ENCODE measurements at places on chromosomes 2 and 18.

GRCh38 chr2:134718023-134718816 lies 580 bp downstream of the TMEM163 start:
- no peak for DNase-seq

DNA sequence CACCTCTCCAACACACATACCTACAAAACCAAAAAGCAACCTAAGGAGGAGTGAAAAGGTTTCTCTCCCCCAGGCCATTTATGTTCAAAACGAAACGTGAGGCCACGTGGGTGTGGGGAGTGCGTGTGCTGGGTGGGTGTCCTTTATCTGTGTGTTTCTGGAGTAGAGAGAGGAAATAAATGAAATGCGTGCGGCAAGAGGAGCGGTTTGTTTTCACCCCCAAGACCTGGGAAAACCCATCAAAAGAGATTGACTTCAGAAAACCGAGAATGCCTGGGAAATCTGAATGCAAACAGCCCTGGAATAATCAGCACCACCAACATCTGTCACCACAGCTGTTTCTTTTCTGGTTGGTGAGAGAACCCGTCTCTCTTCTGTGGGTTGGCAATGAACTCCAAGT lies 137.4 kb downstream of the INSIG2 start:
- no peak for DNase-seq

GRCh38 chr2:147499785-147500184 lies 345.0 kb upstream of the ACVR2A start:
- no peak for DNase-seq

- peak; percentile 57 for DNase-seq
These were observed 544 bp downstream of the EVA1A start for GRCh38 chr2:75560022-75560767.

- DNase-seq, result peak; percentile 59
These were observed 1148.1 kb upstream of the FANCL start for GRCh38 chr2:59389240-59389639.

- peak; percentile 22 for DNase-seq
These were observed 47.0 kb downstream of the REV1 start for GRCh38 chr2:99442837-99443236.

GRCh38 chr2:223020971-223021675 lies 30.9 kb upstream of the KCNE4 start:
- no peak for DNase-seq

- DNase-seq, result no peak
These were observed 52.2 kb upstream of the TMEM18 start for GRCh38 chr2:729376-729861.

DNA sequence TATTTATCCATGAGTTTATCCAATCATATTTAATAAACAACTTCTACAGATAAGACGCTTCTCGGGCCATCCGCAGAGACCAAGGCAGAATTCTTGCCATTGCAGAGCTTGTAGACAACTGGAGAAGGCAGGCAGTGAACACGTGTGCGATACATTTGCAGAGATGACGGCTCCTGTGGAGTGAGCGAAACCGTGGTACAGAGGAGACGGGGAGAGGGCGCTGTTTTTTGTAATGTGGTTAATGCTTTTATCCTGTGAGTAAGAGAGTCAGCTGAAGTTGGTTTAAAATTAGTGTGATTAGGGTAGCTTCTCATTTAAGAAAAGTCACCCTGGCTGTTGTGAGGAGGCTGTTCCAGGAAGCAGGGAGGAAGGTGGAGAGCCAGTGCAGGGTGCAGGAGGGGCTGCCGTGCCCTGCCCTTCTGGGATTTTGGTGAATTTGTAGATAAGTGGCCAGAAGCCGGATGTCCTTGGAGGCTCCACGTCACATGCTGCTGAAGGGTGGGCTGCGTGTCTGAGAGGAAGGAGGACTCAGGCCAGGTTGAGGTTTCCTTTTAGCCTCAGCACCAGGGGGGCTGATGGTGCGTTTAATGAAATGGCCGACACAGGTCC lies 151.4 kb downstream of the SNTG2 start:
- no peak for DNase-seq

- no peak for DNase-seq
These were observed 948.8 kb downstream of the SOCS6 start for GRCh38 chr18:71237641-71238040.

DNA sequence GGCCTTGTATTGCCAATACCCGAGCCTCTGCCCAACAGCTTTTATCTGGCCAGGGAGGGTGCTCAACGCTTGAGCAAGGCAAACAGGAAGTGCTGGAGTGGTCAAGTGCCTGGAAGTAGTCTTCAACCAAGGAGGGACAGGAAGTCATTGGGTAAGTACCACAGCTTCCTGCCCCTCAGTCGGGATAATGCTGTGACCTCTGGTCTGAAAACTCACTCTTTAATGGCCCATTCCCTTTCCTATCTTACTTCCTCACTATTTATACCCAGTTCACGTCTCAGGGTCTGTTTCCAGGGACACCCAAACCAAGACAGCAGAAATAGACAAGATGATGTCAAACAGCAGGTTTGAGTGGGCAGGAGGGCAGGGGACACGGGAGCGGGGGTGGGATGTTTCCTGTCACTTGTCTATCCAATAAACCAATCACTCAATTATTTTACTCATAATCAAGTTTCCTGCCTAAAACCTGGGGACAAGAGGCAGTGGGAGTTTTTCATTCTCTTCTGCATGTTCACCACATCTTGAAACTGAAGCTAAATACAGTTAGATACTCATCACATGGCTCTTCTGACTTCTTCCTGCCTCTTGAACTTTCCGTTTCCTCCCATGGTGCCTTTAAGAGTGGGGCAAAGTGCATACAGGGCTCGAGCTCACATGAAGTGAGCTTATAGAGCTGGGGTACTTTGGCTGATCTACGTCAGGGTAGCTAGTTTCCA lies 68.9 kb upstream of the CAB39 start:
- no peak for DNase-seq

DNA sequence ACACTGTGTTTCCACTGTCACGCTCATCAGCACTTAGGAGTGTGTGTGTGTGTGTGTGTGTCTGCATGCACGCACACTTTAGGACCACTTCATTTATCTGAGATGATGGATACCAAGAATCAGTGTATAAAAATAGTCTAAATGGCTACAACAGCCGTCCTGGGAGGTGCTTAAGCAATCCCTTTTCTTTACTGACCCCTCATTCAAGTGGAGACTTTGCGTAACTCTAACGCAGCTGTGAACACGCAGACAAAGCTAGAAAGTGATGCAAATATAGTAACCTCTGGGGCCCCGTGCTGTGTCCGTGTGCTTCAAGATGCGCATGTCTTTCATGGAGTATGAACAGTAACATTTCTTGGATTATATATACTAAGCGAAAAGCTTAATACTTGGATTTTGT lies 40.4 kb upstream of the RBM44 start:
- no peak for DNase-seq

Measured in mesenchymal stem cell (in vitro differentiated cells and primary cell).